ENCODE measurements at places on chromosomes 1 and 21.

GRCh38 chr1:244862699-244863490 is 1.4 kb downstream of the HNRNPU start:
- peak; percentile 95 for DNase-seq

- no peak for DNase-seq
Observed at GRCh38 chr1:151621351-151621750, 9.5 kb downstream of the SNX27 start.

GRCh38 chr1:184531296-184531695 is 144.5 kb downstream of the C1orf21 start:
- DNase-seq, result no peak

DNA sequence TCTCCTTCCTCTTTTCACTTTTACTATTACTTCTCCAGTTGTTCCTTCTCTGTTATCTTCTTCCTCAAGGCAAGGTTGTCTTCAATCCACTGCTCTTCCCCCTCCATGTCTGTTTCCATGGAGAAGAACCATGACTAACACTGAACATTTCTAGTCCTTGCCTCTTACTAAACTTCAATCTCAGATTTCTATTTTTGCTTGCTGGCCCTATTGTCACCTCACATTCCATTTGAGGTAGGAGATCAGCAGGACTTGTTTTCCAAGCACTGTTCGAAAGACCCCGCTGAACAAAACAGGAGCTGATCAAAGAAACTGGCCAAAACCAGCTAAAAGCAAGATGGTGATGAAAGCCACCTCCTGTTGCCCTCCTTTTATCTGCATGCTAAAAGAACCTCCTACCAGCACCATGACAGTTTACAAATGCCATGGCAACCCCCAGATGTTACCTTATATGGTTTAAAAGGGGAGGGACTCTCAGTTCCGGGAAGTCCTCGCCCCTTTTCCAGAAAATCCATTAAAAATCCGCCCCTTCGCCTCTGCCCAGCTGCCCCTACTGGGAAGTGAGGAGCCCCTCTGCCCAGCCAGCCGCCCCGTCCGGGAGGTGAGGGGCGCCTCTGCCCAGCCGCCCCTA is 22.6 kb downstream of the GON4L start:
- peak; percentile 78 for DNase-seq

GRCh38 chr1:167654975-167655575 is 25.0 kb downstream of the RCSD1 start:
- DNase-seq, result no peak

- no peak for DNase-seq
Observed at GRCh38 chr21:29217818-29218291, 80.9 kb upstream of the BACH1 start.

DNA sequence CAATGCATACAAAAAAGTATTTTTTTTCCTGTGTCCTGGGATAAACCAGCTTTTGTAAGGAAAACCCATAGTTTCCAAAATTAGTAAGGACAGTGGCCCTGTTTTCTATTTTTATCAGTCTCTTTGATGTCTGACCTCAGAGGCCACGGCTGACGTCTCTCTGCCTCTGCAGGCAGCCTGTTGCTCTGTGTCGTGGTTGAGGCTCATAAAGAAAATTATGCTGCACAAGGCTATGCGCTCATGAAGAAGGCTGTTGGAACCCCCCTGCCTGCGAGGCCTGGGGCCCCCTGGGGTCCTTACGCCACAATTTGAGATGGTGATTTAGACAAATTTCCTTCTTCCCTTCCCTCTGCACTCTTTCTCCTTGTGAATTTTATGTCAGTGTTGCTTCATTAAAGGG is 48.9 kb downstream of the AGPAT3 start:
- no peak for DNase-seq

DNA sequence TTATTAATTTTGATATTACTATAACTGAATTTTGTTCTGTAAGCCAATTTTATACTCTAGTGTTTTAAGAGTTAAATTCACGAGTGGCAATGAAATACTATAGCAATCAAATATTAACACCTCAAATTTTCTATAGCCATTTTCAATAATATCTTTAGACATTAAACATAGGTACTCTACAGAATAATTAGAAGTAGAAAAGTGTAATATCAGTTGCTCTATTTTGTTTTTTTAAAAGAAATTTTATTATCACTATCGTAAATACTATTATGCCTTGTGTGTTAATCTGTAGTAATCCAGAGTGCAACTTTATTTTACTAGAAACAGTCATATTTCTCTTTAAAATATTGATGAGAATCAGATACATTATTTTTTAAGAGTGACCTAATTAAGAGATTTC is 691.2 kb downstream of the USP25 start:
- no peak for DNase-seq
